ENCODE measurements at places on chromosomes 12 and 14.

DNA sequence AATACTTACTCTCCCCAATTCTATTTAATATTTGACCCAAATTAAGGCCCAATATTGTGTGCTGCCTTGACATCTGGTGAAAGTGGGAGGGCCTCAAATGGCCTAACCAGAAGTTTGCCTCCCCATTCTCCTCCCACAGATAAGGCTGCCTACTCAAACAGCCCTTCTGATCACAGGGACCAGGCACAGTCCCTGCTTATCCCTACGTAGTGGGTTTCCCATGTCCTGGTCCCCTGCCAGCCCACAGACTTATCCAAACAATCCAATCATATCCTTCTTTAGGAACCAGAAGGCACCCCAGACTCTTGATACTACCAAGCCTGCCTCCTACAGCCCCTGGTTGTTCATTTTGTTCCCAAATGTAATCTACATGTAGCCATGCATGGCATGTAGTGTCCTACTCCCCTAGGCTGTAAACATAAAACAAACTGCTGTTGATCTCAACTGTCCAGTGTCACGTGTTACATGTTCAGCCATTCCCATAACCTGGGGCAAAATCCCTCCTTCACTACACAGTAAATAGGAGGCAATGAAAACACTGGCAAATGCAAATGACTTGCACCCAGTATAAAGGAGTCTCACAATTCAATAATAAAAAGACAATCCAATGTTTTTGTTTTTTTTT is 49.3 kb downstream of the EEA1 start:
- no peak for DNase-seq

- no peak for DNase-seq
Measured at GRCh38 chr12:23217158-23217557, 592.2 kb downstream of the ETNK1 start.

- no peak for DNase-seq
Measured at GRCh38 chr12:3750616-3751015, 2.3 kb downstream of the CRACR2A start.

GRCh38 chr14:57319636-57320192 is 50.9 kb downstream of the AP5M1 start:
- no peak for DNase-seq

Data from NCI-H2081 (cell line).